Left kidney (tissue), 8 donors: ENCODE measurements at places on chromosomes 1 and 21. TPM values are rescaled to one million over a fixed set of nuclear protein-coding genes. Genes with fewer than 3 reads are reported as not detected.
A peak's percentile ranks its signal among the peaks of the same experiment; 100 is the strongest.

DNA sequence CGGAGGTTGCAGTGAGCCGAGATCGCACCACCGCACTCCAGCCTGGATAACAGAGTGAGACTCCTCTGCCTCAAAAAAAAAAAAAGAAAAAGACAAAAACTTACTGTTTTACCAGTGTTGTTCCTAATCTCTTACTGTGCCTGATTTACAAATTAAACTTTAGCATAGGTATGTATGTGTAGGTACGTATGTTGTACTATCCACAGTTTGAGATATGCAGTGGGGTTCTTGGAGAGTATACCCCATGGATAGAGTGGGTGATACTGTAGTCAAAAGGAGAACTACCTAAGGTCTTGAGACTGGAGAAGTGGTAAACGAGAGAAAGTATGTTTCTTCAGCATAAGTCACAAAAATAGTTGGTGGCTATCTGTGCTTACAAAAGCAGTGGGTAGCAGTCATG, 38.6 kb downstream of the RNF11 start:
- no peak for DNase-seq

GRCh38 chr1:29984862-29985605, 738.4 kb downstream of the MATN1 start:
- peak; percentile 36 for DNase-seq

DNA sequence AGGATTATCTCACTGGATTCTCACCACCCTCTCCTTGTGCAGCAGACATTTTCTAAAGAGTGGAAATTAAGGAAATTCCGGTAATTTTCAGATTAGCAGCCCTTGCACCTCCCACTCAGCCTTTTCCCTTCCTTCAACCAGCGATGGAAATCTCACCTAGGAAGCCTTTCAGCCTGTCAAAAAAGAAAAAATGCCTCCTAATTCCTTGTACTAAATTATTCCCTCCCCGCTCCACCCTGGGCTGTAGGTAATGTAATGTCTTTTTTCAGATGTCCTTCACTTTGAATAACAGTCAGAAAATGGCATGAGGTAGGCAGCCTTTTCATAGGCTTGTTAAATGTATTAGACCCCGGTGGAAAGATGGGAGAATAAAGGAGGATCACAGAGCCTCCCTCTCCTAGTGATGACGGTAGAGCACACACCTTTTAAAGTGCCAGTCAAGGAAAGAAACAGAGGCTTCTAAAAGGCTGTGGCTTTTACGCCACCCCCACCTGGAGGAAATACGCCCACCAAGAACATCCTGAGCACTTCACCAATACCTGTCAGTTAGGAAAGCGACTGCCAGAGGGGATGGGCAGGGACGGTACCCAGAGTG, 62.8 kb upstream of the NEK2 start:
- DNase-seq, result no peak

ECE1 gene
- 46.0 TPM for polyA plus RNA-seq

PAFAH2 gene
- 18.2 TPM for polyA plus RNA-seq

TDRD5 gene
- 5.1 TPM for polyA plus RNA-seq
